ENCODE measurements at places on chromosomes 1 and 21. TPM values are rescaled to one million over a fixed set of nuclear protein-coding genes. Genes with fewer than 3 reads are reported as not detected.

KPRP gene
- not detected for total RNA-seq

IL6R gene
- total RNA-seq, result 9.3 TPM

PAQR6 gene
- 7.3 TPM for total RNA-seq

ZFP69B gene
- total RNA-seq, result 3.0 TPM

NTNG1 gene
- not detected for total RNA-seq

AVPR1B gene
- total RNA-seq, result not detected
